ENCODE measurements at places on chromosomes 7 and 10.

- DNase-seq = no peak
Measured at GRCh38 chr7:44519546-44519945, 21.6 kb downstream of the NPC1L1 start.

- DNase-seq = no peak
Measured at GRCh38 chr7:135508883-135509588, 866 bp downstream of the CNOT4 start.

DNA sequence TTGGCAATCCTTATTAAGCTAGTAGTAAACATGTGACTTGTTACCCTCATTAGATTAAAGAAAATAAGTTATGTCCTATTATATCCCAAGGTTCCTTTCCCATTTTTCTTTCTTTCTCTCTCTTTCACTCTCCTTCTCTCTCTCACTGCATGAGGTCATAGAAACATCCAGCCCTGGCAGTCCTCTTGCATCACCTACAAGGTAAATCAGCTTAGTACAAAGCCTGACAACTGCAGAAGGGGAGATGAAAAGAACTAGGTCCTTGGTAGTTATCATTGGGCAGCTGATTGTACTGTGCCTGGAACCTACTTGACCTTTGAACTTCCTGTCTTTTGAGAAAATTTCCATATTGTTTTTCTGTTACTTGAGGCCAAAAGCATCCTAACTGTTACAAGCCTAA lies 307.9 kb upstream of the SP8 start:
- DNase-seq = no peak

DNA sequence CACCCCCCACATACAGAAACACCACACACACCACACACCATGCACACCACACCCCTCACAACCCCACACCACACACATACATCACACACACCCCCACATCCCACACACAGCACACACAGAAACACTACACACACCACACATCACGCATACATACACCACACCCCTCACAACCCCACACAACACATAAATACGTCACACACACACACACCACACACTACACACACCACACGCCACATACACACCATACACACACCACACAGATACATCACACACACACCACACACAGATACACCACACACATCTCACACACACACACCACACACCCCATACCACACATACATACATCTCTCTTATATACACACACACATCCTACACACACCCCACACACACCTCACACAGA lies 126.2 kb downstream of the ANLN start:
- DNase-seq = no peak

GRCh38 chr7:51075681-51076580 lies 240.7 kb downstream of the COBL start:
- DNase-seq = no peak

GRCh38 chr7:99424932-99425730 lies 13.5 kb downstream of the PTCD1 start:
- no peak for DNase-seq

DNA sequence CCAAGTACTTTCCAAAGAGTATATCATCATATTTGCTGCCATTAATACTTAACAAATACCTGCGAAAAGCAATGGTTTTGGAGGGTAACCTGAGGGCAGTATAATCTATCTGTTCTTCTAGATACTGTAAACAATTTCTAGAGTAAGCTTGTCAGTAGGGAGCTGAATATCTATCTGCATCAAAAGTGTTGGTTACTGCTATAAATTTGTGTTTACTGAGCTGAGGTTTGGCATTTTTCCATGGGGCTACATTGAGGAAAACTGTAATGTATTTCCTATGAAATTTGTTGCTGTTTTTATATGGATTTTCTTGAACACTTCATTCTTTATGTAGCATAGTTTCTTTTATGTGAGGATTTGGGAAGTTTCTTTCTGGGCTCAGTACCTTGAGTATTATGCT lies 913.4 kb downstream of the CNTNAP2 start:
- no peak for DNase-seq

DNA sequence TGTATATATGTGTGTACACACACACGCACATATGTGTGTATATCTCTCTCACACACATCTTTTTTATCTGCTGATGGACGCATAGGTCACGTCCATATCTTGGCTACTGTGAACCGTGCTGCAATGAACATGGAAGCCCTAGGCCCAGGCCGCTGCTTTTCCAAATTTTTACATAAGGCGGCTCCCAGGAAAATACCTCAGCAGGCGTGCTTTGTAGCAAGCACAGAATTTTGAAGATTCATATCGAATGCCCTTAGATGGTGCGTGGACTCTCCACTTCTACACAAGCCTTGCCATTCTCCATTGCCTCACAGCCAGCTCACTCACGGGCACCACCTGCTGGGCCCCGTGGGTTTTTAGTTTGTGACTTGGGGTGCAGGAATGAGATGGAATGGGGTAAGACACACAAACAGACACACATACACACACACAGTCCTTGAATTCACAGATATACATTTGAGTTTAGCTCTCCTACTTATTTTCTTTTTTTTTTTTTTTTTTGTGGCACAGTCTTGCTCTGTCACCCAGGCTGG lies 57.9 kb upstream of the RNF32 start:
- no peak for DNase-seq

DNA sequence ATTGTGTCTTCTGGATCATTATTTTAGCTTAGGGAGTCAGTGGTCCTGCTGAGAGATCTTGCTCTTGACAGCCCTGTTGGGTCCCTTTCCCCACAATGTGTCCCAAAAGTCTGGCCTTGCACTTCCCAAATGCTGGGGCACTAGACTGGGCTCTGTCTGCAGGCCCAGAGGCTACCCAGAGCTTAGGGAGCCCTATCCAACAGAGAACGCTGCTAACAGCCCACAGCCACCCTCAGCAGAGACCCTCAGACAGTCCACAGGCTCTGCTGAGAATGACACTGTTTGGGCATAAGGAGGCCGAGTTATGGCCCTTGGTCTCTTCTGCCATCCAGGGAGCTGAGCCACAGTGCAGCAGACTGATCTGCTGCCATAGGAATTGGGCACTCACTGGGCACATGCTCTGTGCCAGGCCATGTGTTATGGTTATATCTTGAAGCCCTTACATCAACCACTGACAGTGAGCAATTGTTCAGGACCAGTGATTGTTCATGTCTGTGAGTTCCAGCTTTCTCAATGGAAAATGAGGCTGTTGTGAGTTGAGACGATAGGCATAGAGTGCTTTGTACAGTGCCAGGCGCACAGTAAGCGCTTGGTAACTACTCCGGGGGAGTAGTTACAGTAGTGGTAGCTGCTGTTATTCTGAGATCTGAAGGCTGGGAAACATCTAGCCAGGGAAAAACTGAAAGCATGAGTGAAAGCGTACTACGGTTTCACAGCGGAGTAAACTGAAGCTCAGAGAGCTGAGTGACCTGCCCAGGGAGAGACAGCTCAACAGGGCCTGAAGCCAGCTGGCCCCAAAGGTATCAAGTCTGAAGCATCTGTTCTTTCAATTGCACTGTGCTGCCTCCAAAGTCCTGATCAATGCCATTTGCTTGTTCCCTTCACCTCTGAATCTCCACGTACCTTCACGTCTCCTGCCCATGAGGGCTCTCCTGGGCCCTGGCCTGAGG lies 77.6 kb upstream of the PRLHR start:
- no peak for DNase-seq

GRCh38 chr7:23712368-23713284 lies 2.6 kb downstream of the STK31 start:
- DNase-seq = no peak

DNA sequence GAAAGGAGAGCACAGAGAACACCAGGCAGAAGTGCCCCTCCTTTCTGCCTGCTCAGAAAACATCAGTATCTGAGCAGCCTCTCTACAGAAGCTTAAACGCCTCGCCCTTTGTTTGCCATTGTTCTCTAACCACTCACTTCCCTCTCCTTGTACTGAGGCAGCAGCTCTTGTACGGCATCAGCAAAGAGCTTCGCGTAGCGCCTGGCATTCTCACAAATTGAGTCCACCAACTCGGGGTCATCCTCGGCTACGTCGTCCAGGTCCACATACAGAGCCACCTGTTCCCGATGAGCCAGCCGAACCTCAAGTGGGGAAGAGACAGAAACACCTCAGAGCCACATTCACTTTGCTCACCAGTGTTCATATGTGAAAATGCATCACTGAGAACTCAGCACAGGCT lies 1.7 kb downstream of the MCM7 start:
- no peak for DNase-seq

GRCh38 chr7:5439572-5440496 lies 16.2 kb upstream of the TNRC18 start:
- DNase-seq = no peak

- no peak for DNase-seq
Measured at GRCh38 chr10:117501460-117502035, 41.0 kb upstream of the EMX2 start.
